ENCODE measurements at places on chromosomes 3 and 15.

- DNase-seq = no peak
Measured at GRCh38 chr15:39034816-39035215, 470.2 kb upstream of the RASGRP1 start.

DNA sequence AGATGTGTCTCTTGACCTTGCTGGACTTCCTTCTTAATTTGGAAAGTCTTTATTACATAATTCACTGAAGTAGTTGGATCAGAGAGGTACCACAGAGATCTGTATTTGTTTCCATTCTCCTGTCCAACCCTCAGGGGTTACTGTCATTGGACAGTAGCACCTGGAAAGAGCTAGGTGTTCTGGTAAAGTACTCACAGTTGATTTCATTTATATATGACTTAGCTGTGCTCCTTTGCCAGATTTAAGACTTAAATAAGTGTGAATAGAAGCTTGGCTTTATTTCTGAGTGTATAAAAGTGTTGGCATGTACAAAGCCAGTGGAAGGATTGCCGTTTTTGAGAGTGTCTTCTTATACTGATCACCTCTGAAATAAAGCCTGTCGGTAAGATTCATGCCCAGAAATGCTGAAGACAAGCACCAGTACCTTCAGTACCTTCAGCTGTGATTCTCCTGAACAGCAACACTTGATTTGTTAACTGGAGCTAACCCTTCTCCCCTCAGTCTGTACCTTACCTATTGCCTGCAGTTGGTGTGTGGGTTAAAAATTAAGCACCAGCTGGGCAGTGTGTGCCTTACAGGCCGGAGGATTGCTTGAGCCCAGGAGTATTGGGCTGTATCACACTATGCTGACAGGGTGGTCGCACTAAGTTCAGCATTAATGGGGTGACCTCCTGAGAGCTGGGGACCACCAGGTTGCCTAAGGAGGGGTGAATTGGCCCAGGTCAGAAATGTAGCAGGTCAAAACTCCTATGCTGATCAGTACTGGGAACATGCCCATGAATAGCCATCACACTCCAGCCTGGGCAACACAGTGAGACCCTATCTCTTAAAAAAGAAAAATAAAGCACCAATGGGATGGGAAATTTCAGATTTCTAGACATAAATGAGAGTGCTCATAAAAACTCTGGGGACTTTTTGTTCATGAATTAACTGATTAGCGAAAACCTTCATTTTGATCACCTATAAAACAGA lies 197.7 kb downstream of the FNDC3B start:
- DNase-seq = no peak

- no peak for DNase-seq
Measured at GRCh38 chr15:63519041-63519440, 14.6 kb downstream of the USP3 start.

- no peak for DNase-seq
Measured at GRCh38 chr15:36066757-36067156, 512.7 kb upstream of the CDIN1 start.

DNA sequence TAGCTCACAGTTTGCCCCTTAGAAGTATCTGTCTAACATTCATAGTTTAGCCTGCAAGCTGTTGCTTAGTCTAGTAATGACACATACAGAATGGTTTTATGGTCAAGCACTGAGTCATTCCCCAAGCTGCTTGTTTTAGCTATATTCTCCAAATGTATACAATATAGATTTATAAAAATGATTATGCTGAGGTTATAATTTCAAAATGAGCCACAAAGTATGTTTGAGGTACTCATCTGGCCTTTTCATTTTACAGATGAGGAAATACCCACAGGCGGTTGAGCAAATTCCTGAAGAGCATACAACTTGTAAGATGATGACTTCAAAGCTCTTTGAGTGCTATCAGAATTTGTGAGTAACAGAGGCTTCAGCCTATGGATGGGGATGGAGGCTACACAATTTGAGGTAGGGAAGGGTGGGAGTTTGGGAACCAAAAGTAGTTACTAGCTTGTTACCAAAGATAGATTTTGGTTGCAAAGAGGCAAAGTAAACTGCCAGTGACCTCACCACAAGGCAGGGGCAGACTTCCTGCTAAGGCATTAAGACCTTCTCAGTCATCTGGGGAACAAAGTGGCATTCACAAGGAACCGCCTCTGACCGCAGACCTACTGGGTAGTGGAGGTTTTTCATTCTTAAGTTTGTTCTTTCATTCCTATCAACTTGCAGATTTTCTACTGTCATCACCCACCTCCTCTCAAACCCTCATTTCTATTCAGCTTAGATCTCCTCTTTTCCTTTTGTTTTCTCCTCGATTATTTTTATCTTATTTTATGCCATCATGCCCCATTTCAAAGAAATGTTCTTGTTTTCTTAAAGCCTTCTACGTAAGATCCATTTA lies 257.2 kb upstream of the NECTIN3 start:
- peak; percentile 98 for DNase-seq

GRCh38 chr15:31485431-31485830 lies 158.8 kb downstream of the KLF13 start:
- DNase-seq = no peak

- peak; percentile 75 for DNase-seq
Measured at GRCh38 chr3:119149484-119149883, 3.5 kb downstream of the TEX55 start.

DNA sequence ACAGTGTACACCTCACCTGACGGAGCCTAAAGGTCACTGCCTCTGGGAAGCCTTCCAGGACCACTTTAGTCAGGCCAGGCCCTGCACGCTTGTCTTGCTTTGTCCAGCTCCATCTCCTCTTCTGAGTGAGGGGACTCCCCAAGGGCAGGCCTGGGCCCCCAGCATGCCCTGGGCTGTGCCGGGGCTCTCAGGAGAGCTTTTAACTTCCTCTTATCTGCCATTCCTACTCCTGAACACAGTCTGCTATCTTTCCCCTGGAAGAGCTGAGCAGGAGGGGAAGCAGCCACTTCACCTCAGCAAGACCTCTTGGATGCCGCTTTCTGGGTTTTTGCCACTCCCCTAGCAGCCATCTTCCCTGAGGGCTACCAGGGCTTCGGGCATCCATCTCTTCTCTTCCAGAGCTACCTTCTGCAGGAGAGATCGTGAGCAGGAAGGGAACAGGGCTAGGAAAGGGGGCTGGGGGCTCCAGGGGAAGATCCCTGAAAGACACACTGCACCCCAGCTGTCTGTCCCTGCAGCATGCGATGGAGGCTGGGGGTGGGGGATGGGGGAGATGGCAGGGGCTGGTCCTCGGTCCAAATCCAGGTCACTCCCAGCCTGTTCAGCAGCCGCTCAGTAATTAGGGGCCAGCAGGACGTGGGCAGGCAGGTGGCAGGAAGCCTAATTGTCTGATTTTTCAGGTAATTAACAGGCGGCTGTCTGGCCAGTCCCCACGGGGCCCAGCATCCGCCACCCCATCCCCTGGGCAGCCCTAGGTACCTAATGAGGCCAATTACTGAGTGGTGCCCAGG lies 19.9 kb upstream of the RPL29 start:
- DNase-seq = no peak

DNA sequence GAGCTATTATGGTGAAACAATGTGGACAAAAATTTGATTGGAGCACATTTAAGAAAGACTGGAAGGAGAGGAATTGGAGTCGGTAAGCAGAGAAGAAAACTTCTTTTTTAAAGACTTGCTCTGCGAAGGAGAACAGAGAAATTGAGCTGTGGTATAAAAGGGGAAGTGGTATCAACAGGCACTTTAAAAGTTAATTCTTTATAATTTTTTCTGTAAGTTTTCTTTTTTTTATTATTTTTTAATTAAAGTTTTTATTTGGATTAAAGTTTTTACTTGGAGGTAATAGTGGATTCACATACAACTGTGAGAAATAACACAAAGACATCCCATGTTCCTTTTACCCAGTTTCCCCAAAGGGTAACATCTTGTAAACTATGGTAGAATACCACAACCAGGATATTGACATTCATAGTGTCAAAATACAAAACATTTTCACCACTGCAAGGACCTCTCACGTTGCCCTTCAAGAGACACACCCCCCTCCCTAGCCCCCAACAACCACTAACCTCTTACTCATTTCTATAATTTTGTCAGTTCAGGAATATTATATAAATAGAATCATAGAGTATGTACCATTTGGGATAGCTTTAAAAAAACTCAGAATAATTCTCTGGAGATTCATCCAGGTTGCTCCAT lies 33.8 kb upstream of the XIRP1 start:
- DNase-seq = no peak

DNA sequence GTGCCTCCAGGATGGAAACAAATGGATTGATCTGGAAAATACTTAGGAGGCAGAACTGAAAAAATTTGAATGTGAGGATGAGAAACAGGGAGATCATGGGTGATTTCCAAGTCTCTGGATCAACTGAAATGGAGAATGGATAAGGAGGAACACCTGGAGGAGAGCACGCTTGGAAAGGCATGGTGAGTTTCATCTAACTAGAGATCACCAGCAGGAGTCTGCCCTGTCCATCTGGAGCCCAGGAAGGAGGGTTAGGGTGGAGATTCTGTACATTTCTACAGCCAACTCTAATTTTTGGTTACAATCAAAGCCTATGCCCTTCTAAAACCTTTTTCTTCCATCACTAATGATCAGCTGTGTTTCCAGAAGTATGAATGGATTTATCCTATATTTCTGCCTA lies 995.9 kb upstream of the CFAP20DC start:
- no peak for DNase-seq

DNA sequence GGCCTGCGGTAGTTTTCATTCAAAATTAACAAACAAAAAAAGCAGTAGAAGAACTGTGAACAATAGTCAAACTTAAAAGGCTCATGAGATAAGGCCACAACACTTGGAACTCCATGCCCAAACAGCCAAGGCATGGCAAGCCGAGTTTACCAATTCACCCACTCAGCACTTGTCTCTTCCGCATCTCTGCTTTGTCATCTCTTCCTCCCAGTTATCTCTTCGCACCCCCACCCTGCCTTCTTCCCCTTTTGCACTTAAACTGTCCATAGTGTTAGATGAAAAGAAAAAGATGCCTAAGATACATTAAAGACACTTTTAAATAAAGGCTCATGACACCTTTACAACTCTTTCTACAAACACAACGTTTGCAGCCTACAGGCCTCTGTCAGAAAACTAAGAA lies 11.1 kb downstream of the TLE3 start:
- DNase-seq = no peak

GRCh38 chr3:18575573-18575972 lies 150.4 kb upstream of the SATB1 start:
- DNase-seq = no peak

DNA sequence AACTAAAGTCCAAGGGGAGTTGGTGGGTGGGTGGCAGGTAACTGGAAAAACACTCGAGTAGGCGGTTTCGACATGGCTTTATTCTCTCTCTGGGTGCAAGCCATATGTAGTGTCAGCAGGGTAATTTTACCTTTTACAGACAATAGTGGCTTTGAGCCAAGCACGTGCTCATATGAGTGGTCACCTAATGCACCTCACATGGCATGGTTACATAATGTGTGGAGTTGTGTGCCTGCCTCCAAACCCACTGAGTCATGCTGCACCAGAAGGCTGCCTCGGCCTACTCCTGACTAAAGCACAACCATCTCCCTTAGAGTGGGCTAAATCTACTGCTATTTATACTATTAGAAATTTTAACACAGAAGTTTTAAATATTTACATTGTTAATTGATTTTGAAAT lies 16.5 kb downstream of the CCRL2 start:
- peak; percentile 26 for DNase-seq

- DNase-seq = no peak
Measured at GRCh38 chr15:65156692-65157091, 23.1 kb upstream of the PDCD7 start.

DNA sequence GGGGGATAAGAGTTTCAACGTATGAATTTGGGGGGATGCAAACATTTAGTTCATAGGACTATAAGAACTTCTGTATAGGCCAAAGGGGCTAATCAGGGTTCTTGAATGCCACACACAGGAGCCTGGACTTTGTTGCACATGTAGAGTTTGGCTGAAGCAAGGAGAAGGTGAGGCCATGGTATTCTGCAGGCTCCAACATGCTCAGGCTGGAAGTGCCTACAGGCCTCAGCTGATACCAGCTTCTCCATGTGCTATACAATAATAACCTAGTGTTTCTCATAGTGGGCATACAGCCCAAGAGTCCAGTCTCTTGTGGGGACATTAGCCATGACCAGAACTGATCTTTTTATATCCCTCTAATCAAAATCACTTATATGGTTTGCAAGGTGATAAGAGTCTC lies 399.7 kb upstream of the MCTP2 start:
- DNase-seq = no peak

- no peak for DNase-seq
Measured at GRCh38 chr15:31379042-31379441, 52.4 kb downstream of the KLF13 start.

DNA sequence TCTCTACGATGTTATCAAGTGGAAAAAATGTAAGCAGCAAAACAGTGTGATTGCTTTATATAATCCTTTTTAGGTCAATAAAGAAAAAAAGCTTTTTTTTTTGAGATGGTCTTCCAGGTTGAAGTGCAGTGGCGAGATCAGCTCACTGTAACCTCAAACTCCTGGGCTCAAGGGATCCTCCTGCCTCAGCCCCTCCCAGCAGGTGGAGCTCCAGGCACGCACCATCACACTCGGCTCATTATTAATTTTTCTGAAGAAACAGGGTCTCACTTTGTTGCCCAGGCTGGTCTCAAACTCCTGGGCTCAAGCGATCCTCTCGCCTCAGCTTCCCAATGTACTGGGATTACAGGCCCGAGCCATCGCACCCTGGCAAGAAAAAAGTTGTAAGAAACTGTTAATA lies 17.3 kb downstream of the RNF168 start:
- DNase-seq = no peak

- no peak for DNase-seq
Measured at GRCh38 chr15:40281801-40282146, 1.1 kb downstream of the ANKRD63 start.

DNA sequence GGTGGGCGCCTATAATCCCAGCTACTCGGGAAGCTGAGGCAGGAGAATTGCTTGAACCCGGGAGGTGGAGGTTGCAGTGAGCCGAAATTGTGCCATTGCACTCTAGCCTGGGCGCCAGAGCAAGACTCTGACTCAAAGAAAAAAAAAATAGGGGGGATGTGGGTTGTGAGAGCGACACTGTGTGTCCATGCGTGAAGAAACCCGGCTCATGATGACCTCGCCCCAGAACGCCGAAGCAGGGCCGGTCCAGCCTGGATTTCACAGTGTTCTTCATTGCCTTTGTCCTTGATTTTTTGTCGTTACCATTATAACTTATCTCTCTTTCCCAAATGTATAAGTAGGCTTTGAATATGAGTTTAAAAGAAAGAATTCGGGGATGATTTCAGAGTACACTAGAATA lies 128.7 kb downstream of the PGPEP1L start:
- no peak for DNase-seq

DNA sequence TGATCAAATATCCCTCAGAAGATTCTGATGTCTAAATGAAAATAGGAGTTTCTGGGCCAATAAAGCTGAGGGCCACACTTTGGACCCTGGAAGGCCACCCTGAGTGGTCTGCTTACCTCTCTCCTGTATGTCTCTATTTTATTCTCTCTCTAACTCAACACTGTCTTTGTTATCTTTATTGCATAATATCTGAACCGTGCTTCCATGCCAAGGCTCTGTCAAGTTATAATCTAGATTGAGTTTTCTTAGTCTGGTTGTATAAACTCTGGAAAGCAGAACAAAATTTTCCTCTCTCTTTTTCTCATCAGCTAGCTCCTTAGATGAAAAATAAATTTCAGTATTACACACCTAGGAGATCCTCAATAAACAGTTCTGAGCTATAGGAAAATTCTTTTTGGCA lies 36.2 kb upstream of the ACTL6A start:
- DNase-seq = no peak

GRCh38 chr3:61591300-61591699 lies 29.9 kb downstream of the PTPRG start:
- no peak for DNase-seq

GRCh38 chr15:74763416-74763815 lies 14.8 kb downstream of the CYP1A2 start:
- DNase-seq = no peak

- DNase-seq = peak; percentile 41
Measured at GRCh38 chr3:178295292-178295912, 240.8 kb upstream of the KCNMB2 start.
